NCI-H345 (cell line): ENCODE measurements at places on chromosomes 1 and 21.
A peak's percentile ranks its signal among the peaks of the same experiment; 100 is the strongest.

GRCh38 chr1:110524311-110525248 is 5.6 kb upstream of the KCNA10 start:
- DNase-seq, result peak; percentile 70

GRCh38 chr1:165235777-165236291 is 120.7 kb downstream of the LMX1A start:
- peak; percentile 81 for DNase-seq

- peak; percentile 54 for DNase-seq
Observed at GRCh38 chr21:37986751-37987399, 70.6 kb upstream of the KCNJ6 start.

- DNase-seq, result no peak
Observed at GRCh38 chr21:24590261-24590660, 1017.0 kb downstream of the MRPL39 start.

- DNase-seq, result peak; percentile 46
Observed at GRCh38 chr1:180178511-180179161, 24.0 kb downstream of the QSOX1 start.

GRCh38 chr1:30174499-30174898 is 548.9 kb downstream of the MATN1 start:
- no peak for DNase-seq

- peak; percentile 3 for DNase-seq
Observed at GRCh38 chr1:160777486-160778089, 18.4 kb upstream of the LY9 start.

GRCh38 chr1:183831311-183831710 is 26.4 kb downstream of the RGL1 start:
- no peak for DNase-seq

DNA sequence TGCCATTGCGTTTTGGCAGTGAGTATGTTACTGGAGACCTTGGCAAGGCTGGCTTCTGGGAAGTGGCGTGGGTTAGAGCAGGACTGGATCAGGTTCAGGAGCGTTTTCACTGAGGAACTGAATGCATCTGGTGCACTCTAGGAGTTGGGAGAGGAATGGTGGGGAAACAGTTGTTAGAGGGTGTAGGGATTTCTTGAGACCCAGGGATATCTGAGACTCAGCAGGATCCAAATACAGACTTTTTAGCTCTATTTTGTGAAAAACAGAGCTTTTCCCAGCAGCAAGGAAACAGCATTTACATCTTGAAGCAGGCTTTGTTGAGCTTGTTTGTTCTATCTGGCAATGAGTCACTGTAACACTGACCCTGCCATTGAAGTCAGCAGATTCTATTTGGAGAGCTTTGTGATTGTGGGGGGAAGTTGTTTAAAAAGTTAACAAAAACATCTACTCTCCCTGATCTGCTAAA is 56.9 kb upstream of the NRIP1 start:
- DNase-seq, result no peak

DNA sequence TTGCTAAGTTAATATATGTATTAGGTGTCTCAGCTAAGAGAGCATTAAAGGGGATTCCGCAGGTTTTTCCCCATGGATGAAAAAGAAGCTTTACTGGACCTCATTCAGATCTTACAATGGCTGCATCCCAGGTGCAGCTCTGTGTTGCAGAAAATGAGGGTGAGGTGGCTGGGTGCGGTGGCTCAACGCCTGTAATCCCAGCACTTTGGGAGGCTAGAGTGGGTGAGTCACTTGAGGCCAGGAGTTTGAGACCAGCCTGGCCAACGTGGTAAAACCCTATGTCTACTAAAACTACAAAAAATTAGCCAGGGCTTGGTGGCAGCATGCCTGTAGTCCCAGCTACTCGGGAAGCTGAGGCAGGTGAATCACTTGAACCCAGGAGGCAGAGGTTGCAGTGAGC is 58.5 kb upstream of the MORC3 start:
- DNase-seq, result no peak

DNA sequence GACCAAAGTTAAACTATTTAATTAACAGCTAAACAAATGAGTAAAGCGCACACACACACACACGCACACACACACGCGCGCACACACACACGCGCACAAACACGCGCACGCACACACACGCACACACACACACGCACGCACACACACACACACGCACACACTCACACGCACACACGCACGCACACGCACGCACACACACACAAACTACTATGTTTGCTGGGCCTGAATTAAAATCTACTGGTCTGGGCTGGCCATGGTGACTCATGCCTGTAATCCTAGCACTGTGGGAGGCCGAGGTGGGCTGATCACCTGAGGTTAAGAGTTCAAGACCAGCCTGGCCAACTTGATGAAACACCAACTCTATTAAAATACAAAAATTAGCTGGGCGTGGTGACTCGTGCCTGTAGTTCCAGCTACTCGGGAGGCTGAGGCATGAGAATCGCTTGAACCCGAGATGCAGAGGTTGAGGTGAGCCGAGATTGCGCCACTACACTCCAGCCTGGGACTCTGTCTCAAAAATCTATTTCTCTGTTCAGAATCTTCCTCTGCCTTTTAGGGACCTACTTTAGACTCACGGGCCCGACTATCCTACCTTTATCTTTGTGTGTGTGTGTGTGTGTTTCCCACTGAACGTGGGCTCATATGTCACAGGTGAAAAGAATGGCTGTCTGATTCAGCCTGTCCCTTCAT is 37.5 kb upstream of the DNAJC11 start:
- DNase-seq, result no peak

DNA sequence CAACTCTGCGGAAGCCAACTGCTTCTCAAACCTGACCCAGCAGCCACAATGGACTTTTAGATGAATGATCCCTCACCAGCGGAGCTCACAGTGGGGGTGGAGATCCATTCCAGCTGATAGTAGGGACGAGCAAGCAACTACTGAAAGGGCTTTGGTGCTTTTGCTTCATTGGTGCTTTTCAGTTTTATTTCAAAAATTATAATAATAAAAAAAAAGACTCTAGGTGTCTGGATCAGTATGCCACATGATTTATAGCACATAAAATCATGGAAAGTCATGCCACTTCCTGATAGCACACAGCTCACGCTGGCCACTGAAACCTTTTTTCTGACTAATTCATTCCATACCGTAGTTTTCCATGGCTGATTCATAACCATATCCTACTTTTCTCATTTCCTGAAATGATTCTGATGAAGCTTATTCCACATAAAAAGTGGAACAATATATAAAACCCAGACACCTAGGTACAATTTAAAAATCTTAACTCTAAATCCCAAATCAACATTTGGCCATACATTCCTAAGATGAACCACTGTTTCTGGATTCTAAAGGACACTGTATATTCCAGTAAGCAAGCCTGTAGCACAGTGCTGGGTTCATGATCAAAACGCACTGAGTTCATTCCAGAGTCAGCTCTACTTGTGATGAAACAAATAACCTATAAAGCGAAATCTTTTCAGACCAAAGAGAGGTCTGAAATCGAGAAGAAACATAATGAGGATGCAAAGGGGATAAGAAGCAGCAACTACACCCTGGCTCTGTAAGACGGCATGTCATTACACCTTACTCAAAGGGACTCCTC is 41.3 kb upstream of the KCNE1 start:
- no peak for DNase-seq

GRCh38 chr21:33852485-33852884 is 63.1 kb downstream of the ATP5PO start:
- DNase-seq, result no peak

DNA sequence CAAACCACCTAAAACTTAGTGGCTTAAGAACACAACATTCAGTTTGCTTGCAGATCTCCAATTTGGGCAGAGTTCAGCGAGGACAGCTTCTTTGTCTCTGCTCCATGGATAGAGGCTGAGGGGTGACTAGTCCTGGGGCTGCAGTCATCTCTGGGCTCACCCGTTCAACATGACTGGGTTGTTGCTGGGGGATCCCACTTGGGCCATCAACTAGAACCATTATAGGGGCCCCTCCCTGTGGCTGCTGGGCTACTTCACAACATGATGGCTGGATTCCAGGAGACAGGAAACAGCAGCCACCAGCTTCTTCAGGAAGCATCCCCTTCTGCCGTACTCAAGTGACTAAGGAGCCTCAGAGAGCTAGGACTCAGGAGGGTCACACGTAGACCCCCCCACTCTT is 140.9 kb downstream of the RHOU start:
- DNase-seq, result no peak

DNA sequence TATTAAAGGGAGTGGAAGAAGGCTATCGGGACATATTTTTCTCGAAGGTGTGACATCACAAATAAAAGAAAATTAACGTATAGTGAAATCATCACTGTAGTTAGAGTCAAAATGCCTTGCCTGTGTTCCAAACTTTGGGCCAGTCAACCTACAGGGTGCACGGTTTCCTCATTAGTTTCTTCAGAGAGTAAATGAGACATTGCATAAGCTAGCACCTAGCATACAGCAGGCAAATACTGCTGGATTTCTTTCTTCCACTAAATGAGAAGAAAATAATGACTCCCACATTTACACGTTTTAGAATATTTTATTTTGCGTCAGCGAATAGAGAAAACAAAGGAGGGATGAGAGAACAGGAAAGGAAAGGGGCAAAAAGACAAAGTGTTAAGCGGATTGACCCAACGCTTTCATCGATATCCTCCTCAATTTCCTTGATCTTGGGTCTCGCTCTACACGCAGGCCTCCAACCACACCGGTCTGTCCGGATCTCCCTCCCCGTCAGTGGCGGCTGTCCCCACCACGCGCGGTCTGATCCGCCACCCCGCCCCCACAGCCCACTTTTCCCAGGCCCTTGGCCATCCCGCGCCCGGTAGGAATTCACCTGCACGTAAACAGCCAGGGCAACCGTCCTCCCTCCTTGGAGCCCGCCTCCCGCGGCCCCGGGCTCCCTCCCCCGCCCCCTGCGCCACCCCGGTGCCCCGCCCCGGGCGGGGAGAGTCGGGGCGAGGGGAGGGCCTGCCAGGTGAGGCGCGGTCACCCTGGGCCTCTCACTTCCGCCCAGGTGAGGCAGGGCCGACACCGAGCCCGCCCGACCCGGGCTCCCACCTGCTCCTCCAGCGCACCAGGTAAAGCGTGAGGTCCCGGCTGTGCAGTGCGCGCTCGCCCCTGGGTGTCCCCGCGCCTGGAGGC is at the start of gene PATJ:
Gene PATJ (plus strand): TSS at position 770 of the 909 bp plus-strand sequence. CDS start 20,413 bp downstream, outside the sequence.
- DNase-seq, result peak; percentile 91

- DNase-seq, result no peak
Observed at GRCh38 chr1:21042929-21043605, 133.6 kb downstream of the EIF4G3 start.

GRCh38 chr1:47229886-47230691 is 1.9 kb downstream of the TAL1 start:
- no peak for DNase-seq

DNA sequence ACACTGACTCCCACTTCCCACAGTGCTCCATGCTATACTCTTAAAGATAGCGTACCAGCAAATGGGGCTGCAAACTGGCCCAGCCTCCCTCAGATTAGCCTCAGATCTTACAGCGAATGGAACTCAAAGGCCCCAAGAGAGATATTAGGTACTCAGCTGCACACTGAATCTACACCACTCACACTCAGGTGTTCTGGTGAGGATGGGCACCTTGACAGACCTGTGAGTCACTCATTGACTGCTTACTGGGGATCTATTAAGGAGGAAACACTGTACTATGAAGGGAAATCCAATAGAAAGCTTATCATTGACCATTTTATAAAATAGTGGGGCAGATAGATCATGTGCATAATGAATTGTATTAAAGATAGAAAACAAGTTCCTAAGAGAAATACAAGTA is 164.3 kb upstream of the ATP1B1 start:
- DNase-seq, result no peak

- DNase-seq, result no peak
Observed at GRCh38 chr1:33436557-33437285, 5.8 kb upstream of the PHC2 start.

DNA sequence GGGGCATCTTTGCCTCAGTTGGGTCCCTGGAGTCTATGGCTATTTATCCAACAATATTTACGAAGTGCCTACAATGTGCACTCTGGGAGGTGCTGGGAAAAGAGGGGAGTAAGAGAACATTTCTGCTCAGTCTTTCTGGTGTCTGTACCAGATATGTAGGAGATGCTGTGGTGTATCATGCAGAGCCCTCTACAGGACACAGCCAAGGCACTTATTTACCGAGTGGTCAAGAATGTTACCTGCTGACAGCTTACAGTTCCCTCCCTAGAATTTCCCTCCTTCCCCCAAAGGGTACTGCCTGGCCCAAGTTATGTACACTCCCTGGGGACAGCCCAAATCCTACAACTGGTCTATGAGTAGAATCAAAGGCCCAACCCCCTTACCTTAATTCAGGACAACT is 177.7 kb downstream of the C1orf94 start:
- DNase-seq, result no peak

- DNase-seq, result no peak
Observed at GRCh38 chr21:10273196-10273595, 248.2 kb upstream of the TPTE start.

DNA sequence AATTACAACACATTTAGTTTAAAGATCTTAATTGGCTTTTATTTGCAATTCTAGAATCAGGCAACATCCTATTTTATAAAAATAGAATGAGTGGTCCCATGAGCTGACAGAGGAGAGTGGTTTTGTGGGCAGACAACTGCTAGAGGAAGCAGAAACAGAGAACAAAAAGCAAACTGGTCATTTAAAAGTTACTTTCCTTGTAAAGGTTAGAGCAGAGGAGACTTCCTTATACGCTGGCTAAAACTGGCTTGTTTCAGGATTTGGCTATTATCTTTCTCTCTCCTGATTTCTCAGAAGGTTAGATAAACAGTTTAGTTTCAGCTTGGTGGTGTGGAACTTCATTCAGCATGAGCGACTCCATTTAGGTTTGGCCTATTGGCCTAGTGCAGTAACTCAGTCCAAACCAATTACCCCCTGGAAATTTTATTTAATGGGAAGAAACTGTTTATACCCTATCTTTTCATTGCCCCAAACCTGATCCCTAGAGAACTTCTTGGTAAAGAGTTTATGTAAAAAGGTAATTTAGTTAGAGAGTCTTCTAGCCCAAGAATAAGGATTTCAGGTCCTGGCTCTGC is 32.2 kb upstream of the IL20 start:
- DNase-seq, result no peak

- DNase-seq, result no peak
Observed at GRCh38 chr1:51525295-51525694, 6.2 kb upstream of the EPS15 start.

GRCh38 chr1:6501279-6501813 is 9.9 kb upstream of the PLEKHG5 start:
- DNase-seq, result no peak

DNA sequence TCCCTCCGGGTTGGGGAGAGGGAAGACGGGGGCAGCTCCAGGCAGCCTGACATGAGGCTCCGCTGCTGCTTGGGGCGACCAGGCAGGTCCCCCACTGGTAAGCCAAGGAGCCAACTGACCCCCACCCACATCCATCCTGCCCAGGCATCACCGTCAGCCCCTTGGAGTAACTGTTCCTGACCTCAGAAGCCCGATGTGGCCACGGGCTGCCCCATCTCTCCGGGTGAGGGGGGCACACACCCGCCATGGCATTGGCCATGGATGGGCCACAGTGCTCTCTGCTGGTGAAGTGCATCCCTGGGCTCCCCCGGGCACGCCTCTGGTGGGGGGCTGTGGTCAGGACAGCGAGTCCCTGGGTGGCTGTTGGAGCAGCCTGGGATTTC is 100.0 kb downstream of the CRYAA start:
- DNase-seq, result no peak

GRCh38 chr1:179079113-179079761 is 2.6 kb upstream of the TOR3A start:
- DNase-seq, result peak; percentile 73
